ENCODE measurements at places on chromosomes 5 and 9.

DNA sequence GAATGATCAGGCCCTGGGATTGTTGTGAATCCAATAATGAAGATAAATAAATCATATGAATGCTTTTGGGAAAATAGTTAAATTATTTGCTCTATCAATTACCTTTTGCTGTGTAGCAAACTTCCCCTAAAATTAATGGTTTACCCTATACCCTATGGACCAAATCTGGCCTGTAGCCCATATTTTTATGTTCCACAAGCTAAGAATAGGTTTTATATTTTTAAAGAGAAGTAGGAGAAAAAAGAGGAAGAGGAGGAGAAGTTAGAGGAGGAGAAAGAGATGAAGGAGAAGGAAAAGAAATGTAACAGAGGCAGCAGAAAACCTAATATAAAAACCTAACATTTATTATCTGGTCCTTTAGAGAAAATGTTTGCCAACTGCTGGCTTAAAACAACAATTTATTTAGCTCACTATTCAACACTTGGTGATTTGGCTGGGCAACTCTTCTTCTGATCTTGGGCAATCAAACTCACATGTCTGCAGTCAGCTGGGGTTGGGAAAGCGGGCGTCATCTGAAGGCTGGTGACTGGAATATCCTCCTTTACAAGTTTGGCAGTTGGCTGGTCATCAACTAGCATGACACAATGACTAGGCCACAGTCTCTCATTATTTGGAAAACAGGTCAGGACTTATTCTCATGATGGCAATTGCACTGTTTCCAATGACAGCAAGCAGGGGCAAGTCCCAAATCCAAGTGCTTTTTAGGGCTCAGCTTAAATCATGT, 522.9 kb downstream of the RASEF start:
- ATAC-seq = no peak

DNA sequence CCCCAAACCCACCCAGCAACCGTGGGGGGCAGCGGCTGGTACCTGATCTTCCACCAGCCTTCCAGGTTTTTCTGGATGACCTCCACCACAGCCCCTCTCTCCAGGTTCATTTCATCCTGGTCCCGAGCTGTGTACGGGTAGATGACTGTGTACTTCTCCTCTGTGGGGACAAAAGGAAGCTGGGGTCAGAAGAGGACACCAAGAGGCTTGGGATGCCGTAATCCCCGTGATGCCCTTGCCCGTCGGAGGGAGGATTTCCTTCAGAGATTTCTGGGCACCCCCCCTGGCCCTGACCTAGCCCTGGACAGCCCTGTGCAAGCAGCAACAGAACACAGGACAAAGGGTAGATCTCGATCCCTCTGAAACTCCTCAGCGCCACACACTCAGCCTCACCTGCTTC, 70.3 kb upstream of the UBTD2 start:
- no peak for ATAC-seq

- no peak for ATAC-seq
These were observed 1993.4 kb downstream of the EFNA5 start for GRCh38 chr5:105677291-105677690.

GRCh38 chr9:21852754-21853153, 50.3 kb downstream of the MTAP start:
- no peak for ATAC-seq

GRCh38 chr9:15295761-15296405, 11.1 kb downstream of the TTC39B start:
- ATAC-seq = peak; percentile 76

DNA sequence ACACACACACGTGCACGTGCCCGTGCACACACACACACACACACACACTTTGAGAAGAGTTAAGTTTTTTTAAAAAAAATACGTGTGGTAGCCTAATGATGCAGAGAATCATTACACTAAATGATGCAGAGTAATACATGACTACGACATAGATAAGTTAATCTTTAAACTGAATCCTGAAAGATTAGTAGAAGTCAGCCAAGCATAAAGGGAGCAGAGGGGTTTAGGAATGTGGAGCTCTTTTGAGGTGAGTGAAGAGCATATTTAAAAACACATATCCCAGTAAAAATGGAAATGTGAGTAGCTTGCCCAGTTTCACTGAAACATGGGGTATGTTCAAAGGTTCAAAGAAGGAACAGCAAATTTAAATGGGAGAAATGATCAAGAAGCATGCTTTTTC, 61.3 kb upstream of the TYRP1 start:
- ATAC-seq = no peak

DNA sequence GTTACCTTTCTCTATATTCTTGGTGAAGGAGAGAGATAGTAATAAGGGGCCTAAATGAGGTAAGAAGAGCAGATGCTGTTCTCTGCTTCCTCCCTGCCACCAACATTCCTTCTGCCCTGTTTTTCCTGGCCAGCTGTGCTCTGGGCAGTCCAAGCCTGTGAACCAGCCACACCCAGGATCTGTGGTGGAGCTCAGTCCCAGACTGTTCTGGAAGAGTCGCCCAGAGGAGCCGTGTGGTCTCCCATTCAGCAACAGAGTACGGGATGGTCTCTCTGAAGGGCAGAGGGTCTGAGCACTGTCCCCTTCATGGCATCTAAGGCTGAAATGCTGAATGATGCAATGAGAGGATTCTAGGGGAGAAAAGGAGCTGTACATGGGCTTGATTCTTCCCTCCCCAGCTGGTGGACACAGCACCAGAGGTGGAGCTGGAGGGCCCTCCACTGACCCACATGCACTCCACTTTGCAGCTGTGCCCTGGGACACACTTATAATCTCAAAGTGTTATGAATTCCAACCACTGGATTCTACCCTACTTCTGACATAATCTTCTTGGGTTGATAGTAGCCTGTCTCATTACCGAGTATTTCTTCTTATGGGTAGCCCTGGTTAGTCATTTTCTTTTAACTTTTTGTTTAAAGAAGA, 70.8 kb upstream of the RPS23 start:
- no peak for ATAC-seq

- ATAC-seq = no peak
These were observed 15.4 kb downstream of the NIPSNAP3B start for GRCh38 chr9:104779334-104779733.

DNA sequence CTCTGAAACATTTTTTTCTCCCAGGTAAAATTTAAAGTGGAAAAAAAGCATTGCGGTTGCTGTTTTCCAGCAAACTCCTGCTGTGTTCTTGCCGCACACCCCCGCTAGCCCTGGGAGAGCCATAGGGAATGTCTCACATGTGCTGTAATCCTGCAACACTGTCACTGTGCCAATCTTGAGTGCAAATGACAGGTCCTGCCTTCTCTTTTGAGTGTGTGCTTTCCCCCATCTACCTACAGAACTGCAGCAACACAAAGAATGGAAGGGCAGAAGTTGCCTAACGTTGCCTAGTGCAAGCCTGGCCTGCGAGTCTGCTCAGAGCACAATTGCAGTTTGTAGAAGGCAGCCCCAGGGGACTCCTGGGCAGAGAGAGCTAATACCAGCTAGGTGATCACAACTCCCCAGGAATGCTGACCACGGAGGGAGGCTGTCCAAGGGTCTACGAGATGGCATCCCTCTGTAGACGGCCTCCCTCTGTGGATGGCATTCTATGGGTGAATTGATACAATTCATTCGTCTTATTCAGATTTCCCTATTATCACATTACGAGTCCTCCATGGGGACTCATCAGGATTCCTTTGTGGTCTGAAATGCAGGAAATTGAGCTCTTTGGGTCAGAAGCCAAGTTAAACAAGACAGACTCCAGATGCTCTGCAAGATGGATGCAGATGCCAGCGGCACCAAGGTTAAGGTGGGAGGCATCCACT, 172.6 kb upstream of the S1PR3 start:
- ATAC-seq = peak; percentile 73

- no peak for ATAC-seq
These were observed 76.9 kb upstream of the NFIL3 start for GRCh38 chr9:91500509-91501014.

DNA sequence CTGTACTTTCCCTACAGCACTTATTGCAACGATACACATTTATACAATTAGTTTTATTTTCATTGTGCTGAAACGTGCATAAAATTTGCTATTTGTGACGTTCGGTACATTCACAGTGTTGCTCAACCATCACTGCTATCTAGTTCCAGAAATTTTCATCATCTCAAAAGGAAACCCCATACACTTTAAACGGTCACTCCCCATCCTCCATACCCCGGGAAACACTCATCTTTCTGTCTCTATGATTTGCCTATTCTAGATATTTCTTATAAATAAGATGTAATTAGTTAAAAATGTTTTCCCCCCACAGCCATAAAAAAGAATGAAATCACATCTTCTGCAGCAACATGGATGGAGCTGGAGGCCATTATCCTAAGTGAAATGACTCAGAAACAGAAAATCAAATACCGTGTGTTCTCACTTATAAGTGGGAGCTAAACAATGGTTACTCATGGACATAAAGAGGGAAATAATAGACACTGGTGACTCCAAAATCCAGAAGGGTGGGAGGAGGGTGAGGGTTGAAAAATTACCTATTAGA, 40.2 kb upstream of the TEX48 start:
- no peak for ATAC-seq

DNA sequence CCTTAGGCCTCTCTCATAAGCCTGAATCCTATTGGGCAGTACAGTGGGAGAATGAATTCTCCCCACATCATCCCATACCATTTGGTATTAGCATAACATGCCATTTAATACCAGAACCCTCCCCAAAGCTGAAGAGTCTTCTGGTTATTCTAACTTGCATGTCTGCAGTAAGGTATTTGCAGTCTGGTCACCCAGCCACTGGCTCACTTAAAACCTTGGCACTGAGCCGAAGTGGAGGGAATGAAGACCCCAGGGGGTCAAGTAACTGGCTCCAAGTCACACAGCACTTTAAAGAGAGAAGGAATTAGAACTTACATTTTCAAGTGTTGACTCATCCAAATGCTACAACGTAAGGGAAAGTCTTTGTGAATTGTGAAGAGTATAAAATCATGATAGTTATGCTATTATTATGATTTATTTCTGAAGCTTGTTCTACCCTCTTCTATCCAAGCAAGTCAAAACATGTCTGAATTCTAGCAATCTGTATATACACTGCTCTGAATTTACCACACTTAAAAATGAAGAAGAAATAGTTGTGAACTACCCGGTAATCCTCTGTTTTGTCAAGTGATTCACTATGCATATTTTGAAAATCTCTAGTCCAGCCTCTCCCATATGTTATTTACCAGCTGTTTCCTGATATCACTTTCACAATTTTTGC, 28.5 kb downstream of the GLRA1 start:
- ATAC-seq = peak; percentile 83

DNA sequence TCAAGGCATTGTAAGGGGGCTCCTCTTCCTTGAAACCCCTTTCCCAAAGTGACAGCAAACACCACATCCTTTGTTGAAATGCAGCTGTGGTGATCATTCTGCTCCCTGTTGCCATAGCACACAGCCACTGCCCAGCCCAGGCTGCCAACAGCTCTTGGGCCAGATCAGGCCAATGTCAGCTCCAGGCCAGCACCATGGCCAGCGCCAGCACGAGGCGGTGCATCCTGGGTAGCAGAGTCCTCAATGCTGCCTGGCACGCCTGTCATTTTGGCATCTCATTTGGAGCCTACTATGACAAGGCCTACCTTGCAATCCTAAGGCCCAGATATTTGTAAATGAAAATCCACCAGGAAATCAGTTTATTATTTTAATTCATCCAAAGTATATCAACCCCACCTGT, 390.6 kb downstream of the DNAH5 start:
- peak; percentile 76 for ATAC-seq

DNA sequence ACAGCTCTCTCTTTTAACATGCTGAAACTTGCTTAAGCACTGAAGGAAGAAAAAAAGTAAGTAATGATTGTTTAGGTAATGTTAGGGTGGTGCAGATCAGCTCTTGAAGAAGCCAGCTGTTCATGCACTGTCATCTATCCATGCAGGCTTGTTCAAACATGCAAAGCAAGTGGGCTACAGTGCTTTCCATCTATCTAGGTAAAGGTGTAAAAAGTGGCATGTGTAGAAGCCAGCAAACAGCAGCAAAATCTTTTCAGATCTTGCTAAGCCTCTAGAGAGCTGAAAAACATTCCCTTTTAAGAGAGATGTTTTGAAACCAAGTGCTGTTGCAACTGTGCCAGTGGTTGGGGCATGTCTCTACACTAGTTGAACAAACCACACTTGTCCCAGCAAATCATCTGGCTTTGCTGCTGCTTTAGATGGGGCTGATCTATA, 214.4 kb downstream of the EFNA5 start:
- no peak for ATAC-seq

- ATAC-seq = no peak
These were observed 73.3 kb downstream of the CCDC192 start for GRCh38 chr5:127776477-127776876.

- ATAC-seq = no peak
These were observed 31.0 kb upstream of the PHF24 start for GRCh38 chr9:34927061-34927460.

DNA sequence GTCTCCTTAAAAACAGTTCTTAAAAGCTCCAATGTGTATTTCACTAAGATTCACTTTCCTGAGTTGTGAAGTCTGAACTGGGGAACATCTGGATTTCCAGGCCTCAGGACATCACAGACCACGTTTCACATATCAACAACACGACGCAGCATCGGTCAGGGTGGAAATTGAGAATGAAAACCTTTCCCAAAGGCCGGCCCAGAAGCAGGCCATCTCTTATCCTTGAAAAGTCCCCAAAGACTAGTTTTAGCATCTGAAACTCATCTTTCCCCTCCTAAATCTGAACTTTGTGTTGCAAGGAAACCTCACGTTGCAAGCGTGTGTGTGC, 96.4 kb upstream of the COL5A1 start:
- ATAC-seq = no peak

DNA sequence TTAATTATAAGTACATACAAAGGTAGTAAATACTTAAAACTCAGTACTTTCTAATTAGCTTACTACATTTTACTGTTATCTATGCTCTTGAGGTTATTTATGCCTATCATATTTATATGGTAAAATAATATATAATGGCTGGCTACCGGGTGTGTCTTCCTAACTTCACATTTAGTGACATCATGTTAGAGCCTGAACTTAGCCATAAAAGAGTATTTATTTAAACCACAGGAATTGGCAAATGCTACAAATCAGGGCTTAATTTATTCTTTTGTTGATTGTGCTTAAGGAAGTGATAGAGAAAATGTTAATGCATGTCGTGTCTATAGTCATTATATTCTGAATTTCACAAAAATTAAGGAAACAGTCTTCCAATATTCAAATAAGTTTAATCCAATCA, 73.1 kb downstream of the NDUFAF2 start:
- ATAC-seq = no peak

GRCh38 chr5:115096034-115096769, 73.5 kb downstream of the TRIM36 start:
- ATAC-seq = no peak

GRCh38 chr9:83231039-83231438, 168.1 kb upstream of the RASEF start:
- no peak for ATAC-seq

DNA sequence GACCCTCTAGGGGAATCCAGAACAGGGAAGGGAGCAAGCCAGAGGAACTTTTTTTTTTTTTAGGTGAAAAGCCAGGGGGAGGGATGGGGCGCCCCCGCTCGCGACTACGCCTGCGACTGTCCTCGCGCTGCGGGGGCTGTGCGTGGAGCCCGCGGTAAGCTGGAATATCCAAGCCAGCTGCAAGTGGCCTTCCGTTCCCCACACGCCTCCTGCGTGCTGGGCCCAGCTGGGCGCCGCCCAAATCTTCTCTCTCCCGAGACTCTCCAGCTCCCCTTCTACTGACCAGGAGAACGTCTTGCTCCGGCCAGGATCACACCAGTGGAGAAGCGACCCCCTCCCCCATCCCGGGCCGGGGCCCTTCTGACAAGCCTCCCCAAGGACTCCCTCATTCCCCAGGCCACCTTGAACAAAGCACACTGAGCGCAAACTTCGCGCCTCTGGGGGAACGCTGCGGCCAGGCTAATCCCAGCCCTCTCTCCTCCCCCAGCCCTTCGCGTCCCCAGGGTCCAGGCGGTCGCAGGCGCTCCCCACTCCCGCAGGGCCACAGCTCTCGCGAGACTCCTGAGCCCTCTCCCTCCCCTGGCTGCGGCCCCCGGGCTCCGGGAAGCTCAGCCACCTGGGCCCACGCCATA, 6.6 kb downstream of the BARX1 start:
- ATAC-seq = no peak

Measured in SK-N-SH treated with all-trans-retinoic acid at 6 μM for 48 hours (cell line).